ENCODE measurements at places on chromosomes 5 and 9. TPM values are rescaled to one million over a fixed set of nuclear protein-coding genes. Genes with fewer than 3 reads are reported as not detected.

Gene IER5L
- 7.5 TPM for total RNA-seq

Gene FIBCD1
- total RNA-seq, result not detected

Gene CCL28
- total RNA-seq, result 8.9 TPM

Gene SLC6A19
- under 0.01 TPM for total RNA-seq

Gene SLC46A2
- under 0.01 TPM for total RNA-seq
